LHCN-M2 (cell line): ENCODE measurements at places on chromosomes 3 and 15. TPM values are rescaled to one million over a fixed set of nuclear protein-coding genes. Genes with fewer than 3 reads are reported as not detected.

DNA sequence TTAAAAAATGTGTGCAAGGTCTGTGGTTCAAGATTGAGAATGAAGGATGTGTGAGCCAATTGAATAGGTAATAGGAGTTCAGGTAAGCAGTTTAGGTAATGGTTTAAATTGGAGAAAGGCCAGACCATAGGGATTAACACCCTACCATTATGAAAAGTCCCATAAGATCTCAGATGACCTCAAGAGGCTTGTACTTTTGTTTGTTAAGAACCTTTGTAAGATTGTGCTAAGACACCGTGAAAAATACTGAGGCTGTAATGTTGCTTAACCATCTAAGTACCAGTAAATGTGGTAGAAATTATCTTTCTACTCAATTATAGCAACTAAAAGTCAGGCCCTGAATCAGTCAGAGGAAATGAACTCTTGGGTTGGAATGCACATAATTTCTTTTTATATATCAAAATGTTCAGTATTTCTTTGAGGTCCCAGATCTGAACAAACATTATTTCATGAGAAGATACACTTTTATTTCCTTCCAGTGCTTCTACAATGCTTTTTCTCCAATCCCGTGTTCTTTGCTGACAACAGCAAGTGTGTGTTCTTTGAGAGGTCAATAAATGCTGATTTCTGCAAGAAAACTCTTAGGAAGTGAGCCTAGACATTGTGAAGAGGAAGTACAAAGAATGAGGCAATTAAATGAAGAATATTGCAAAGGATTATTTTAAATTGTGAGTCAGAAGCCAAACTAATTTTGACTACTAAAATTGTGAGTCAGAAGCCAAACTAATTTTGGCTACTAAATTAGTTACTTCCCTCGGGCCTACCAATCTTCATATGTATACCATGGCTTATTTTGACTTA lies 66.4 kb downstream of the TCF12 start:
- peak; percentile 21 for DNase-seq

Gene TMEM212
- not detected in 2 replicates for total RNA-seq

GRCh38 chr15:51132384-51133139 lies 37.9 kb upstream of the TNFAIP8L3 start:
- peak; percentile 100 for DNase-seq

Gene MAP1A
- total RNA-seq: 52.7 and 61.2 TPM in 2 replicates

Gene ZDHHC23
- 0.06 and 0.11 TPM in 2 replicates for total RNA-seq

Gene GXYLT2
- 7.2 and 8.3 TPM in 2 replicates for total RNA-seq

GRCh38 chr15:82849556-82850512 lies 40.4 kb downstream of the WHAMM start:
- DNase-seq: peak; percentile 88

Gene HGD
- total RNA-seq: 0.06 TPM in 2 replicates

DNA sequence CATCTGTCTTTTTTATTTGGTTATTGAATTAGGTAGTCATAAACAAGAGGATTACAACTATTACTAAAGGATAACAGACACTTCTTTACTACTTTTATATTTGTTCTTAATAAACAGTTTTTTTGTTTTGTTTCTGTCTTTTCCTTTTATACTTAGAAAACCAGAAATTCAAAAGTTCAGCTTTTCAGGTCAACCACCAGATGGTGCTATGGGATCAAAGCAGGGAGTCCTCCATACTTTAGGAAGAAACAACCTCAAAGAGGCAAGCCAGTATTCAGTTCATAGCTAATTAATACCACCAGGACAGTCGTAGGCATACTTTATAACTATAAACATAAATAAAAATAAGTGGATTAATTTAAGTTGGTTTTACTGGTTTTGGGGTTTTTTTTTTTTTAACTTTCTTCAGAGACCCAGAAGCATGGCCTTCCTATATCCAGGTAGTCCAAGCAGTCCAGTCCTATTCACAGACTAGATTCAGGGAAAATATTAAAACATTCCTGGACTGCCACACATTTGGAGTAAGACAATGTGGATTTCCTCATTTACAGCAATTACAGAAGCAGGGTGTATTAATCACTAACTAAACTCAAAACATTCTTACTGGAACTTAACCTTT lies 16.0 kb upstream of the EID1 start:
- DNase-seq: peak; percentile 65

DNA sequence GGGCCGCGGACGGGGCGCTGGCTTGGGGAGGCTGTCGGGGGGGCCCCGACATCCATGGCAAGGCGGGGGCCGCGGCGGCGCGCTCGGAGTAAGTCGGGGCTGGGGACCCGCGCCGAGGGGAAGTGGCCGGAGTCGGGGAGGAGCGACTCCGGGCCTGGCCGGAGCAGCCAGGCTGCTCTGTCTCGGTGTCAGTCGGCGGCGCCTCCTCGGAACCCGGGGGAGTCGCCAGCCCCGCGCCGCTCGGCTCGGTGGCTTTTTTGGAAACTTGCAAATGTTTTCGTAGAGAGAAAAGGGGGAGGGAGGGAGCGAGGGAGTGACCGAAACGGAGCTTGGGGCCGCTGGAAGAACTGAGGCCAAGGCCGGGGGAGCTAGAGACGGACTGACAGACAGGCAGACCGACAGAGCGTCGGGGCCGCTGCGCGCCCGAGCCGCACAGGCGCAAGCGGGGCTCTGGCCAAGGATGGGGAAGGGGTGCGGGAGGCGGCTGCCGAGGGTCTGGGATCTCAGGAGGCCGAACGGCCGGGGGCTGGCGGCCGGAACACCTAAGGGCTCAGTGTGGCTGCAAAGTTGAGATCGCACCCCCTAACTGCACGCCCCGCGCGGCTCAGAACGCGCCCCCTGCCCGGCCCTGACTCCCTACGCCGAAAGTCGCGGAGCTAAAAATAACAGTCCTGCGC lies 5.0 kb downstream of the PTH1R start:
- no peak for DNase-seq

- no peak for DNase-seq
These were observed 697 bp upstream of the RAB5A start for GRCh38 chr3:19945969-19946831.

DNA sequence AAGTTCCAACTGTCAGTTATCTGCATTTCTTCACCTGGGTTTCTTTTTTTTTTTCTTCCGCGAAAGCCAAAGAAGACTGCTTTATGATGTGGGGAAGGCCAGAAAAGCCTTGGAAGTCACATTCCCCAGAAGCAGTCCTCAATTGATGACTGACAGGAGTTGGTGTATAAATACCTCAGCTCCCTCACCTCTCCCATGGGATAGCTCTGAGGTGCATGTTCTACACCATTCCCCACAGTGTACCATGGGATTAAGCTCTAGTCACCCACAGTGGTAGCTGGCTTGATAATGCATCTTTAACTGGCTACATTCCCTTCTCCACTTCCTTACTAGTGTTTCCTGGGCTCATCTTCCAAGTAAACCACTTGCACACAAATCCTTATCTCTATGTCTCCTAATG lies 30.5 kb downstream of the DPH3 start:
- no peak for DNase-seq

GRCh38 chr3:141452045-141452444 lies 34.8 kb upstream of the RASA2 start:
- peak; percentile 67 for DNase-seq

GRCh38 chr15:44295750-44296431 lies 7.4 kb downstream of the GOLM2 start:
- no peak for DNase-seq

- DNase-seq: no peak
These were observed 95.8 kb upstream of the SLC25A36 start for GRCh38 chr3:140845882-140846281.

Gene LIPC
- total RNA-seq: 0.40 and 1.3 TPM in 2 replicates

GRCh38 chr3:194274424-194275085 lies 76.6 kb downstream of the CPN2 start:
- no peak for DNase-seq

Gene CYP8B1
- total RNA-seq: not detected in 2 replicates

Gene GMNC
- total RNA-seq: 0.75 TPM in 1 of 2 replicates, not detected in the other

GRCh38 chr15:52343831-52344230 lies 48.2 kb upstream of the MYO5C start:
- no peak for DNase-seq

Gene CSPG4
- total RNA-seq: 16.4 and 21.0 TPM in 2 replicates
